ENCODE measurements at places on chromosomes 7 and 10.

DNA sequence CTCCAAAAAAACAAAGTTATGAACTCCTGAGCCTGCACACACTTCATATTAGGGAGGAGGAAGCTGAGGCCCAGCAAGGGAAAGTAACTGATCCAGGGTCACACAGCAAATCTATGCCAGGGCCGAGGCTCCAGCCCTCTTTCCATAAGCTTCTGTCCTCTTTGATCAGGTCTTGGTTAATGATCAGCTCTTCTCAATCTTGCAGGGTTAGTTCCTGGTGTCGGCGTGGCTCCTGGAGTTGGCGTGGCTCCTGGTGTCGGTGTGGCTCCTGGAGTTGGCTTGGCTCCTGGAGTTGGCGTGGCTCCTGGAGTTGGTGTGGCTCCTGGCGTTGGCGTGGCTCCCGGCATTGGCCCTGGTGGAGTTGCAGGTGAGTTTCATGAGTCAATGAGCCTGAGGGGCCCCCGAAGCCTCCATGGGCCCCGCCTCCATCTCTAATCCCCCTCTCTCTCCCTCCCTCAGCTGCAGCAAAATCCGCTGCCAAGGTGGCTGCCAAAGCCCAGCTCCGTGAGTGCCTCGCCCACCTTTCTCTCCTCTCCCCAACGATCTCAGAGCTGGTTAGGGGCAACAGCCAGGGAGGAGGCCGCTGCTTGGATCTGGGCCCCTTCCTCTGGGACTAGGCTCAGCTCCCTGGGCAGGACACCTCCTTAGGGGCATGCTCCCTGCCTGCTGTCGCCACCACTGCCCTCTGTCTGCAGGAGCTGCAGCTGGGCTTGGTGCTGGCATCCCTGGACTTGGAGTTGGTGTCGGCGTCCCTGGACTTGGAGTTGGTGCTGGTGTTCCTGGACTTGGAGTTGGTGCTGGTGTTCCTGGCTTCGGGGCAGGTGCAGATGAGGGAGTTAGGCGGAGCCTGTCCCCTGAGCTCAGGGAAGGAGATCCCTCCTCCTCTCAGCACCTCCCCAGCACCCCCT lies 23.7 kb upstream of the LIMK1 start:
- no peak for DNase-seq

GRCh38 chr7:8249121-8249520 lies 12.8 kb downstream of the ICA1 start:
- DNase-seq, result no peak

- DNase-seq, result no peak
Measured at GRCh38 chr7:5282543-5283316, at the start of gene SLC29A4. TSS of gene SLC29A4 (plus strand) at chr7:5282943. CDS start at chr7:5287817, 4,874 bp downstream.

DNA sequence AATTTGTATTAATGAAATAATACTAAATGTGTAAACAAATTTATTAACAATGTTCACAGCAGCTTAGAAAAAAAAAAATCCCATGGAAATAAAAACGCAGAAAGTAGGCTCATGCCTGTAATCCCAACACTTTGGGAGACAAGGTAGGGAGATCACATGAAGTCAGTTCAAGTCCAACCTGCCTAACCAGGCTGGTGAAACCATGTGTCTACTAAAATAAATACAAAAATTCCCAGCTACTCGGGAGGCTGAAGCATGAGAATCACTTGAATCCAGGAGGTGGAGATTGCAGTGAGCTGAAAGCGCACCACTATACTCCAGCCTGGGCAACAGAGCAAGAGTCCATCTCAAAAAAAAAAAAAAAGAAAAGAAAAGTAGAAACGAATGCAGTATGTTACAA lies 36.2 kb downstream of the LARP4B start:
- DNase-seq, result no peak

DNA sequence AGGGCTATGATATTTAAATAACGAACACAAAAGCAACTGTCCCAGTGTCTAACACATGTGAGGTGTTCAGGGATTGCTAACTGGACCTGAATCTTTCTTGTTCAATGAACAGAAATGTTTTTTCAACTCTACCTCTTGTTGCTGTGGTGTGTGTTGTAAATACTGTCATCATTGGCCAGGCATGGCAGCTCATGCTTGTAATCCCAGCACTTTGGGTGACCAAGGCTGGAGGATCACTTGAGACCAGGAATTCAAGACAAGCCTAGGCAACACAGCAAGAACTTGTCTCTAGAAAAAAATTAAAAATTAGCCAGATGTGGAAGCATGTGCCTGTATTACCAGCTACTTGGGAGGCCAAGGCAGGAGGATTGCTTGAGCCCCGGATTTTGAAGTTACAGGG lies 1250.9 kb downstream of the TYW1 start:
- DNase-seq, result no peak

DNA sequence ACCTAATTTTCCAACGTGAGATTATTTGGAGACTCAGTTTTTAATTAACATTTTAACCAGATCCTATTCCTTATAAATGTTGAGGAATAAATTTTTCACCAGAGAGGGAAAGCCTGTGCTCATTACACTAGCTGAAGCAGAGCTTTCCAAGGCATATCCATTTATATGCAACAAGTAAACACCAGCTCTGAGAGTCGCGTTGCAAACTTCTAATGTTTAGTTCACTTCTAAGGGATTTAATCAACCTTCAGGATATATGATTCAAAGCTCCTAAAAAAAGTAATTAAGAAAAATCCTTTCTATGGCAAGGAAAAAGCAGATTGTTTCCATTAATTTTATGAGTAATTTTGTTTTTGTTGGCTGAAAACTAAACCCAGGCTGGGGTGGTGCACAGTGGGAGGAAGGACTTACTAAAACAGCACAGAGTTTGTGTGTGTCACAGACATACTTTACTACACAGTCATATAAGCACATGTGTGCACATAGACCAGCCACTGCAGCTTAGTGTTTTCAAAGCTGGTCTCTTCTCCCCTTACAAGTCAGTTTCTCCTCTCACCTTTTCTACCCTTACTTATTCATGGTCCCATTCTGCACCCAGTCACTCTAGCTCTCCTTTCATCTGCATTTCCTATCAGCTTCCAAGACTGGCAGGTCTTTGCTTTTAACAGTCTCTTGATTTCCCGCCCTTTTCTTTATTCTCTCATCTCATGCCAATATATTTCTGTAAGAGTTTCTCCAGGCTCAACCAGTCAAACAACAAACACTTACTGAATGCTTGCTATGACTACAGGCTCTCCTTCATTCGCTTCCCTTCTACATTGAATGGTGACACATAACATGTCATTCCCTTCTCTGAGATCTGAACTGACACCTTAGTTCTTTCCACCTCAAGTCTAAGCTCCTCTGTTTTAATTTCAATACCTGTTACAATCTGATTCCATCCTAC lies 81.1 kb upstream of the FZD1 start:
- DNase-seq, result no peak

- DNase-seq, result no peak
Measured at GRCh38 chr10:47217113-47217512, 82.9 kb upstream of the GDF10 start.

- no peak for DNase-seq
Measured at GRCh38 chr7:96985992-96986391, 19.4 kb upstream of the DLX6 start.

DNA sequence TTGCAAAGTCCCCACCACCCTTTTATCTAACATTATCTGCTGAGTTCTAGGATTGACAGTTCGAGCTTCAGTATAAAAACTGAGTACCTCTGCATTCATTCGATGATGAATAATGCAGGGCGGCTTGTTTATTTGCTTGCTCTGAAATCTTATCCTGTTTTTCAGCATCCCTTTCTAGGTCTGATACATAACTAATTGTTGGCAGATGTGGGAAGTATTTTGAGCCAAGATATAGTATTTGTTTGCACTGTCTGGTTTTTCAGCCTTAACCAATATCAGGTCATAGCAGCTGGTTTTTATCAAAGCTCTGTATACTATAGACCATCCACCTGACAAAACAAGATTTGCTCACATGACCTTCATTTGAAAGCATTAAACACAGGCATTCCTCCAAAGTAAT lies 161.4 kb downstream of the TFEC start:
- DNase-seq, result no peak

DNA sequence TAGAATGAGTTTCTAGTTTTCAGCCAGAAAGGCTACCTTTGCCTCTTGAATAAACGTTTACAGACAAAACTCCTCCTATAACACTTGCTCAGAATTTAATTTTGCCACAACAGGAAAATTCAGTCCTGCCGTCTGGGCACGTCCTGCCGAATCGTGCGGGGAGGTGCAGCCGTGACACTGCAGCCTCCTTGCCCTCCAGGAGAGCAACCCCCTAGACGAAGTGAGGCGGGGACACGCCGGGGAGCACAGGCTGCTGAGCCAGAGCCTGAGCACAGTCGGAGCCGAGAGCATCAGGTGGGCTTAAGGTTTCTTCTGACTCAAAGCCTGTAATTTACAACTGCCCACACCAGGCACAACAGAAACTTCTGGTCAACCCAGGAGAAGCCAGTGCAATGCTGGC lies 102.3 kb downstream of the DYNC2I1 start:
- no peak for DNase-seq

DNA sequence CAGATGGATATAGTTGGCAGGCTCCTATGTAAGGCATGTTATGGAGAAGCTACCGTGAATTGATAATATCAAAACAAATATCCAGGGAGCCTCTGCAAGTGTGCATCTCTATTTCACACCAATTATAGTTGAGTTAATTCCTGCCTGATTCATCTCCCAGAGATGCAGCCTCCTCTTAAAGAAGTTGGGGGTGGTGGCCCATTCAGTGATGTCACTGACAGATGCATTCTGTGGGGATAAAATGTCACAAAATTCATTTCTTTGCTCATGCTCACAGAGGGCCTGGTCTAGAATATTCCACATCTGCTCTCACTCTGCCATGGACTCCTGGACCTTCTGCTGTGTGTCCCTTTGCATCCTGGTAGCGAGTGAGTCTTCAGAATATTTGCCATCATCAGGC lies 189.1 kb upstream of the PRSS1 start:
- no peak for DNase-seq

Measured in T-helper 1 cell (primary cell).